DMS79 treated with DMSO at 0.1 percent for 48 hours (cell line): ENCODE measurements at places on chromosomes 6 and 20.

- DNase-seq, result peak; percentile 87
Measured at GRCh38 chr20:4470375-4470774, 251.3 kb upstream of the PRND start.

- DNase-seq, result no peak
Measured at GRCh38 chr20:63335711-63336110, 25.4 kb downstream of the CHRNA4 start.

GRCh38 chr6:138468320-138469015 is 30.8 kb downstream of the NHSL1 start:
- no peak for DNase-seq

- DNase-seq, result peak; percentile 14
Measured at GRCh38 chr6:166005944-166006899, 161.4 kb downstream of the TBXT start.

- no peak for DNase-seq
Measured at GRCh38 chr6:18485660-18486435, 98.7 kb downstream of the RNF144B start.

DNA sequence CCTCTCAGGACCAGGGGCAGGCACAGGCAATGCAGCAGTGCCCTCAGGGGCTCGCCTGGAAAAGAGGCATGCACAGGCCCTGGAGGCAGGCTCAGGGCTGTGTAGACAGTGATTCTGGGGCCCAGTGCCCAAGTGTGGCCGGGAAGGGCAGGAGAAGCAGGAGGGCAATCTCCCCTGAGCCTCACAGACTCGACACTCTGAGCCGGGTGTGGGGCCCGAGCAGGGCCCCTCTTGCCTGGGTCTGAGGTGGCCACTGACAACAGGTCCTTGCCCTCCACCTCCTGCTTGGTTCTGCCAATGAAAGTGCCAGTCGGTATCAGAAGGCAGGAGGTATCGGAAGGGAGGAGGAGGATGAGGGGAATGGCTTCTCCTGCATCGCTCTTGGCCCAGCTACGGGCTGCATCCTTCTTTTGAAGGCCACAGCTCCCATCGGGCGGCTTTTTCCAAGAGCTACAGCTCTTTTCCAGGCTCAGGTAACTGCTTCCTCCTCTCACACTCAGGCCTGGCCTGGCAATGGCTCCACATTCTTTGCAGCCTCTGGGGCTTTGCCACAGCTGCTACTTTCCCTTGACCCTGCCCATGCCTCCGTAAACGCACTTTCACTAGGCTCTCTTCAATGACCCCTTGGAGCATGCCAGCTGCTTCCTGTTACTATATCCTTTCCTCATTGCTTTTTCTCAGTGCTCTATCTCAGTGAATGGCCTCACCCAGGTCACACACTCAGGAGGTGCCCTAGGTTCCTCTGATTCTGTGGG is 24.5 kb downstream of the GABRR2 start:
- DNase-seq, result no peak

- no peak for DNase-seq
Measured at GRCh38 chr6:21780141-21780540, 186.6 kb downstream of the SOX4 start.
